Activated CD8-positive, alpha-beta T cell treated with anti-CD3 and anti-CD28 coated beads, Interleukin-2, amount 10 ng/mL, durations not matched to agents 7 days and 5 days (primary cell): ENCODE measurements at places on chromosomes 3 and 15.
A peak's percentile ranks its signal among the peaks of the same experiment; 100 is the strongest.

DNA sequence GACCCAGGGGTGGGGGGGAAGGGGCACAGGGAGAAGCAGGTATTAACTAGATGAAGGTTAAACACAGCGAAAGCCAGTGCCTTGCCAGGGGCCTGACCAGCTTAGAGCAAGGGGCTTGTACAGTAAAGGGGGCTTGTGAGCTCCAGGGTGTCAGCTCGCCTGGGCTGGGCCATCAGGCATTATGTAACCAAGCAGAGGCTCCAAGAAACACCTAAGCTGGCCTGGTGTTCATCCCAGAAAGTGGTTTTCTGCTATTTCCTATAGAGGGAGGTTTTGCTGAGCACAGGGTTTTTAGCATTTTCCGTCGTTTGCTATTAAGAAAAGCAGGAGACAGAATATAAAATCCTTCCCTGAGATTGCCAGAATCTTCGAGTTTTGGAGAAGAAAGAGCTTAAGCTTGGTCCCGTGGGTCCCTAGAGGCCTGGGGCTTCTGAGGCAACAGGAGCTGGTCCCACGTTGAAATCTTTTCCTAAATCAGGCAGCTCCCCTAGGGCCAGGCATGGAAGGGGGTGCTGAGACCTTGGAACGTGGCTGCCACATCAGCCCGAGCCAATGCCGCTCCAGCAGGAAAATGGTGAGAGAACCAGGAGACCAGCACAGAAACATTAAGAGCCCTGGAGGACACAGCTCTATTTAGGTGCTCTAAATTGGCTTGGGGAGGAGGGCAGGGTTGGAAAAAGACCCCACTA, 71.4 kb downstream of the ISG20 start:
- DNase-seq: no peak

GRCh38 chr15:44662478-44663409, 718 bp downstream of the SPG11 start:
- peak; percentile 93 for DNase-seq

DNA sequence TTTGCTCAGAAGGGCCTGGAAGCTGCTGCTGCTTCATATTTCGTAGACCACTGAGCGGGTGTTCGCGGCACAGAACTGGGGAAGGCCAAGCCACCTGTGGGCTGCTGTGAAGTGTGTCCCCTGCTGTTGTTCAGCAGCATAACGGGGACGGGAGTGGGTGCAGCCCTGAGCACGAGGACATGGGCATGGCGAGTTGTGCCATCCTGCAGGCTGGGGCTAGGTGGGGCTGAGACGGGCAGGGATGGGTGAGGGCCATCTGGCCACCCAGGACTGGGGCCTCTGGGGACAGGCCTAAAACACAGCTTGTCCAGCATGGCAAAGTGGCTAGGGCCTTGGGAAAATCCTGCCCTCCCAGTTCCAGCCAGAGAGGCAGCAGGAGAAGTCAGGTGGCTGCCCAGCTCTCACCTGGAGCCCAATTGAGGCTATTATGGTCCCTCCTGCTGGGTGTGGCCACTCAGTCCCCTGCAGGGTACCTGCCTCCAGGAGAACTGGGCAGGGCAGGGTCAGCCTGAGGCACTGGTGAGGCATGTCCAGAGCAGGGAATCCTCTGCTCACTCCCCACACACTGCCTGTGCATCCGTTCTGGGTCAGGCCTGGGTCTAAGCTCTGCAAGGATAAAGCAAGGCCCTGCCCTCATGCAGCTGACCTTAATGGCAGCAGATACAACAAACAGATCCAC, 29.5 kb downstream of the CFAP100 start:
- DNase-seq: no peak

GRCh38 chr15:69323893-69324430, 25.2 kb downstream of the PAQR5 start:
- no peak for DNase-seq

GRCh38 chr3:135163701-135164100, 368.6 kb downstream of the EPHB1 start:
- DNase-seq: no peak

GRCh38 chr3:172520301-172520831, 2.9 kb downstream of the TNFSF10 start:
- peak; percentile 36 for DNase-seq

GRCh38 chr15:57517030-57517671, 74.6 kb upstream of the MYZAP start:
- no peak for DNase-seq

GRCh38 chr15:50854601-50855490, 53.6 kb upstream of the AP4E1 start:
- DNase-seq: no peak

- no peak for DNase-seq
These were observed 99.4 kb upstream of the LPP start for GRCh38 chr3:188054541-188054940.

GRCh38 chr15:90400759-90401314, 12.8 kb downstream of the IQGAP1 start:
- DNase-seq: peak; percentile 84

GRCh38 chr15:66765478-66766281, 63.6 kb downstream of the SMAD6 start:
- no peak for DNase-seq

DNA sequence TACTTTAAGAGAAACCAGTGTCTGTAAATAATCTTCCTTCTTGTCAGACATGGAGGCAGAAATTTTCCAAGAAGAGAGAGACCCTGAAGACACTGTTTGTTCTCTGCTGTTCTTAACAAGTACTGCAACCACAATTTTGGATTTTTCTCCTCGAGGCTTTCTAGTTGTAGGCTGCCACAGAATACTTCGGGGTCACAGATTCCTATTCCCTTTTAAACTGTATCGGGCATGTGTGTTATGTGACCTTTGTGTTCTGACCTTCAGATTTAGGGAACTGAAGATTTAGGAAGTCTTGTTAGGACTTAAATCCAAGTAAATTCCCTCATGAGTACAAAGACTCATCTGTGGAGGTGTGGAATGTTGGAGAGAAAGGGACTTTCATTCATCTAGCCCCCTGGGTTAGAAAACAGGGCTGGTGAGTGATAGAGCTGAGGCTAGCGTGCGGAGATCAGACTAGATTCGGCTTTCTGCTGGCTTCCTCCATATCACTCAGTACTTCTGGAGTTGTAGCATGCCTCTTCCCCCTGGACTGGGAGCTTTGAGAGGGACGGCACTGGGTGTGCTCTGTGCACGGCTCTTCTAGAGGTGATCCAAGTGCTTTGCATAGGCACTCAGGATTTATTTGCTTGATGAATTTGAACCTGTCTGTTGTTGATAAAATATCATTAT, 237.0 kb downstream of the LPP start:
- no peak for DNase-seq

DNA sequence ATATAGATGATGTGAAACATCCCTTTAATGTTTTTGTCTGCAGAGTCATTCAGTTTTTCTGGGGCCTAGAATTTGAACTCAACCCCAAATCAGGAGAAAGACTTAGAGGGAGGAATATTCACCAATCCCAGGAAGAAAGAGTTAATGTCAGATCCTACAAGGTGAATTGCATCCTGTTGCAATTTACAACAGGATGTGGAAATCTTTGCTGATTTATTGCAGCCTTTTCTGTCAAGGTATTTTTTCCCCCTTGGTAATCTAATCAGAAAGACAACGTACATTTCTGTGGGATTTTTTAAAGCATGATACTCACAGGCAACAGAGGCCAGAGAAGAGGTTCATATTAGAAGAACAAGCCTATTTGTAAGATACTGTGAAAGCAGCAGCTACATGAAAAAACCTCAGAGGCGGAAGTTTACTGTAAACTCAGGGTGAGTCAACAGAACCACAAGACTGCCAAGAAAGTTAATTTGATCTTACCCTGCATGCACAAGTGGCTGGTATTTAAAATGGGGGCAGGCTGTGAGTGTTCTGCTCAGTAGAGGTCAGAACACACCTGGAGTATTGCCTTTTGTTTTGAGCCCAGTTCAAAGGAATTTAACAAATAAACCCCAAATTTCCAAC, 531.9 kb downstream of the AGBL1 start:
- peak; percentile 56 for DNase-seq

GRCh38 chr15:31268108-31268501, 58.5 kb upstream of the KLF13 start:
- DNase-seq: peak; percentile 20

DNA sequence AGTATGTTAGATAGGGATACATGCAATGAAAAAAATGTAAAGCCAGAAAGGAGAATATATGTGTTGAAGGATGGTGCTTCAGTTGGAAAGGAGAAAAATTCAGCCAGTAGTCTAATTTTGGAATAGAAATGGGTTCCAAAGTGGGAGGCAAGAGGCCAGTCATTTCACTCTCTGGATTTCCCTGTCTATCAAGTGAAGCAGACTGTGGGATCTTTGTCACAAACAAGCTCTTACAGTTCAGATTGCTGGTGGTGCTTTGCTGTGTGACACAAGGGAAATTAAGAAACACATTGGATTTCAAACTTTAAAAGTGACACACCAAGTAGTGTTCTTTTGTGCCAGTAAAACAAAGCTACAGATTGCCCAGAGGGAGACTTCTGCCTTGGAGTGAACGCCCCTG, 82.0 kb upstream of the BFSP2 start:
- DNase-seq: no peak

DNA sequence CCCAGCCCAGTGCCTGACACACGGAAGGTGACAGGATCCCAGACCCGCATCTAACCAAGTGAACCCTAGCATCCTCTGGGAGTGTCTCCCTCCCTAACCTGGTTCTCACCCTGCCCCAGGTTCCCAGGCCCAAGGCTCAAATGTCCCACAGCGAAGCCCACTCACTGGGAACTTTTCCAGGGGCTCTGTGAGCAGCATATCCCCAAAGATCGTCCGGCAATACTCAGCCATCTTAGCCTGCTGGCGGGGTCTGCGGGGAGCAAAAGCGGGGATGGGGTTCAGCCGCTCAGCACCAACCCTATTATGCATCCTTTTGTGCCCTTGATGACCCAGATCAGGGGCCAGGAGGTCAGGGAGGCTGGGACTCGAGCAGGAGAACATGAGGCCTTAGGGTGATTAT, 10.4 kb downstream of the PLCB2 start:
- DNase-seq: no peak

DNA sequence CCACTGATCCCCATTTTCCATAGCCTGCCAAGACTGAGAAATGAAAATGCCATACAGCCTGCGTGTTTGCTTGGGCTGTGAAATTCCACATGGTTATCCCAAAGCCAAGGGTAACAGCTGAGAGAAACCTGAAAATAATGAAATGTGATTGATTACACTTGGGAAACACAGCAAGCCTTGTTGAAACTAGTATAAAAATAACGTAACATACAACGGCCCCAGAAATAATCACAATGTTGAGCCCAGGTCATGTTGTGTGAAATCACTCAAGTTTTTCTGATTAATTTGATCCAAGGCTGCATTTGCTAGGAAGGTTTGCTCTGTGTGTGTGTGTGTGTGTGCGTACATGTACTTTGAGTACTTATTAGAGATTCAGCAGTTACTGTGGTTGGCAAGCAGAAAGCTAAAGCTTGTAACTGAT, 269.0 kb downstream of the OXSM start:
- DNase-seq: no peak

GRCh38 chr3:187992609-187993008, 161.3 kb upstream of the LPP start:
- no peak for DNase-seq

DNA sequence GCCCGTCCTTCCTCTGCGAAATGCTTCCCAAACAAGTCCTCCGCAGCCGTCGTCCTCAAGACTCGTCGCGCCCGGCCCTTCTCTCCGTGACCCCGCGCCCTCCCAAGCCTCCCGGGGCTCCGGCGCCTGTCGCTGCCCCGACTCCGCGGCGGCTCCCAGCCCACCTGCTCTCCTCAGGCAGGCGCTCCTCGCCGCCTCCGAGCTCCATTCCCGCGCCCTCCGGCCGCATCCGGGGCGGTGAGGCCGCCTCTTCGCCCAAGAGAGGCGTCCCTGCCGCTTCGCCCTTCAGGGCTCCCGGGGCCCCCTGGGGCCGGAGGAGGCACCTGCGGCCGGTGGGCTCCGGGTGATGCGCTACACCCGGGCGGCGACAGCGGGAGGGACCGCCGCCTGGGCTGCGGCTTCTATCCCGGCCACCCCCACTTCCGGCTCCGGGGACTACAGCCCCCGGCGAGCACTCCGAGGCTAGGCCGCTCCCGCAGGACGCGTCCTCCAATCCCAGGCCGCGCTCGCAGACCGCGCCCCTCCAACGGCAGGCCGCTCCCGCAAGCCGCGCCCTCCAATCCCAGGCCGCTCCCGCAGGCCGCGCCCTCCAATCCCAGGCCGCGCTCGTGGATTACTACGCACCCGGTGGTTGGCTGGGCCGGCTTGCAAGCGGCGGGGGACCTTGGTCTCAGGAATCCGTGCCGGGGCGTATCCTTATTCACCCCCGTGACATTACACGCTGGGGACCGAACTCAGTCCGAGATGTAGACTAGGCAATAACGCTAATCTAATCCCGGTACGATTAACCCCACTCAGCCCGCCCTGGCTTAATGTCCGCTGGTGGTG, at the start of gene RUBCN:
RUBCN (minus strand) TSS at position 414 of the 828 bp plus-strand sequence; CDS start at position 229, 185 bp downstream.
- peak; percentile 95 for DNase-seq

DNA sequence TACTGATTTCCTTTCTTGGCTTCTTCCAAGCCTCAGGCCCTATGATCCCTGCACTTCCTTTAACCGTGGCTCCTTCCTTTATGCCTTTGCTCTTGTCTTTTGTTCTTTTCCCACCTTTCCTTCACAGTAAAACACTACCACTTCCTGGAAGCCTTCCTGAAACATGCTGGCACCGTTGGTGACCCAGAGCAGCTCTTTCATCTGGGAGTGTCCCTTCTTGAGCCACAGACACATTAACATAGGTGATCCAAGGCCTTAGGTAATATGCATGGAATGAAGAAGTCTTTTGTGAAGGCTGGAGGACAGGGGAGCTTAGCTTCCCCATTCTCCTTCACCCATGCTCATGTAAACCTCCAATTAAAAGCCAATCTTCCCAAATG, 39.4 kb downstream of the AMOTL2 start:
- no peak for DNase-seq

- DNase-seq: no peak
These were observed 24.0 kb upstream of the CHCHD6 start for GRCh38 chr3:126679831-126680666.

- DNase-seq: no peak
These were observed 35.6 kb upstream of the SEC13 start for GRCh38 chr3:10356461-10356981.

GRCh38 chr15:31106495-31107300, 5.2 kb upstream of the TRPM1 start:
- no peak for DNase-seq

DNA sequence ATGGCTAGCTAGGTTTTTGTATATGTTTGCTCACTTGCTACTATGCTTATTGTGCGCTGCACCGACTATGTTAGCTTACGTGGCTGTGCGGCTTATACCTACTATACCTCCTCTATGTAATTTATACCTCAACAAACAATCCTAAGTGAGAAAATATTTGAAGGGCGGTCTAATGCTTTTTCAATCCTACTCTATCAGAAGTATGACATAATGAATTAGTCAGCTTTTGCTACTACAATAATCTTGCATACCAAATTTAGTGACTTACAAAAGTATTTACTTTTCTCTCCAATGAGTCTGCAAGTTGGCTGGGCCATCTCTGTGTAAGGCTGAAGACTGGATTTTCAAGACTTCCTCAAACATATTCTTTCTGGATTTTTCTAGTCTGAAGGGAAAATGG, 391.2 kb upstream of the NECTIN3 start:
- DNase-seq: no peak

- DNase-seq: no peak
These were observed 41.7 kb downstream of the PAQR5 start for GRCh38 chr15:69340243-69340900.
